Posterior vena cava (tissue), 2 donors: ENCODE measurements at places on chromosomes 3 and 15. TPM values are rescaled to one million over a fixed set of nuclear protein-coding genes. Genes with fewer than 3 reads are reported as not detected.

GRCh38 chr15:61768131-61768530, 292.1 kb downstream of the VPS13C start:
- no peak for DNase-seq

The SPESP1 gene
- total RNA-seq: 2.2 TPM

The ZPLD1 gene
- 12.3 TPM for total RNA-seq

The TMEM207 gene
- total RNA-seq: not detected

GRCh38 chr3:20569310-20569709, 383.3 kb upstream of the SGO1 start:
- DNase-seq: no peak

GRCh38 chr3:174276826-174277225, 582.3 kb upstream of the NAALADL2 start:
- no peak for DNase-seq

GRCh38 chr15:98562331-98562937, 85.9 kb upstream of the IGF1R start:
- peak; percentile 69 for DNase-seq

GRCh38 chr15:93086791-93087190, 2.2 kb downstream of the RGMA start:
- no peak for DNase-seq

The MYZAP gene
- 6.2 TPM for total RNA-seq

The GTPBP8 gene
- 15.0 TPM for total RNA-seq

The GOLGA6L7 gene
- not detected for total RNA-seq

DNA sequence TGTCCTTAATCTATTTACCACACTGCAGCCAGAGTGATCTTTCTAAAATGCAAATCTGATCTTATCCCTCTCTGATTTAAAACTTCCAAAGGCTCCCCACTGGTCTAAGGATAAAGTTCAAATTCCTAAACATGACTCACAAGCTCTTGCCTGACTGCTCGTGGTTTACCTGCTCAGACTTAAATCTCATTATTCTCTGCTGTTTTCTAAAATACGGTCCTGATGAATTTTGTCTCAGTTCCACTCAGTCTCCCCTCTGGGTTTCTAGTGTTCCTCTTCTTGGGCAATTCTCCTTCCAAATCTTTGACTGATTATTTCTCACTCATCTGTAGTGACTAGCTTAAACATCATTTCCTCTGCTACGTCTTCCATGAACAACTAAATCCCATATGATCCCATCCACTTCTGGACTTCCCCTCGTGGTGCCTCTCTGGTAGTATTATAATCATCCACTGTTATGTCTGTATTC, 108.3 kb downstream of the P3H2 start:
- no peak for DNase-seq

- DNase-seq: no peak
Observed at GRCh38 chr3:141243271-141243707, 11.7 kb downstream of the PXYLP1 start.

The CIP2A gene
- 2.9 TPM for total RNA-seq

The VEPH1 gene
- total RNA-seq: 0.24 TPM

The THPO gene
- 1.1 TPM for total RNA-seq

The CPA3 gene
- 16.1 TPM for total RNA-seq
